ENCODE measurements at places on chromosomes 3 and 15.

GRCh38 chr3:119322835-119323722 lies 28.9 kb downstream of the ARHGAP31 start:
- DNase-seq = peak; percentile 96

GRCh38 chr3:14461748-14462324 lies 59.4 kb downstream of the SLC6A6 start:
- peak; percentile 38 for DNase-seq

GRCh38 chr3:129035360-129036221 lies 25.0 kb upstream of the GP9 start:
- no peak for DNase-seq

DNA sequence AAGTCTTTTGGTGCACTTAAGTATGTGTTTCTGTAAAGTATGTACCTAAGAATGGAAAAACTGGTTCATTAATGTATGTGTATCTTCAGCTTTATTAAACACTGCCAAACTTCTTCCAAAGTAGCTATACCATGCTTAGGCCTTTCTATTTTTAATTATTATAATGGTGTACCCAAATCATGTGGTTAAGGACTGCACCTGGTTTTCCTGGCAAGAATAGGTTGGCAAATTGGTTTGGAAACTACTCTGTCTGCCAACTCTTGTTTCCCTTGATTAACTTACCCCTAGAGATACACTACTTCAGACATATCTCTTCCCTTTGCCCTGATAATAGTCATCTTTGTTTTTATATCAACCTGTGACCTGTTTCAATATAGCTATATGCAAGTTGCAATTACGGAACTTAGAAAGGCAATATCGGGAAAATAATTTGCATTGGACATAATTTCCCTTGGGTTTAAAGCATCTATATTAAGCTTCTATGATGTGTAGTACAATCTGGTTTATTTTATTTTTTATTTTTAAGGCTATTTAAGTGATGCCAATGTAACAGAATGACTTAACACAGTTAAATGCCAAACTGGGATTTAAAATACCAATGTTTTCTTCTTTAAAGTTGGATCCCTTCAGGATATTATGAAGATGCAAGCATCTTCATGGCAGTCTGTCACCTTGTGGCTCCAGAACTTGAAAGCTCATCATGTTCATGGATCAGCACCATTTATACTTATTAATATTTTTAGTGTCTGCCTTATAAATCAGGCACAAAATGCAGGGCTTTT lies 40.6 kb upstream of the TMEM108 start:
- no peak for DNase-seq

DNA sequence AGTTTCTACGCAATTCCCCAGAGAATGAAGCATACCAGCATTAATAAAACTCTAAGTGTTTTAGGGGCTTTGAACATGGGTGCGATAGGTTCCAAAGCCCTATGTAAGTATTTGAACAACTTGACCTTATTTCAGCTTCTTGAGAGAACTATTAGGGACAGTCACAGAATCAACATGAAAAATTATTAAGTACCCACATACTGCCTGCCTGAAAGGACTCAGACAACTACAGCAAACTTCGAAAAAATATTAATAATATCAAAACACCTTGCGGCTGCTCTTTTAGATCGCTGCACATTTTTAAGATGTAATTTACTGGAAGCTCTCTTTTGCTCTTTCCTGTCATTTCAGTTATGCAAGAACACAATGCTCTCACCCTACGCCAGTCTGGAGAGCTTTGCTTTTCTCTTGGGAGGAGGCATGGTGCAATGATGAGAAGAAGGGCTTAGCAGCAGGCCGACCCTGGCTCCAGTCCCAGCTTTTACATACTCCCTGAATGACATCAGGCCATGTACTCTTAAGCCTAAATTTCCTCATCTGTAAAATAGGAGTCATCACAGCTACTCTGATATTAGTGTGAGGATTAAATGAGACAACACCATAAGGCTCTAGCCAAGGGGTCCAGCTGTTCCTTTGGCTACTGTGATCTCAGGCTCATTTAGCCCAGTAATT lies 640.7 kb downstream of the FHIT start:
- no peak for DNase-seq

GRCh38 chr3:56975567-56975966 lies 84.9 kb upstream of the SPATA12 start:
- no peak for DNase-seq

DNA sequence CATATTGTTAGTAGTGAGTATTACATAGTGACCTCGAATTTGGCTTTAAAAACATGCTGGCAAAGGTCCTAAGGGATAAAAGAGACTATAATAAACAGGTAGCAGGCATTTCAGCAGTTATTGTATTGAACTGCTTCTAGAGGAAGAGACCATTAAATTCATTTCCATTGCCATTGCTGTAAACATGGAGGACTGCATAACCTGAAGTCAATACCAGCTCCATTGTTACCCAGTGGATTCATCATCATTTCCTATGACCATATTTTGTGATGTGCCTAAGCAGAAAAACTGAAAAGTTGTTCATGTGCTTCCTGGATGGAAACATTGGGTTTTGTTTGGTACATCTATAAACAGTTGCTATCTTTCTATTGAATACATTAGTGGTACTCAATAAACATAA lies 482.5 kb upstream of the UBE2E2 start:
- no peak for DNase-seq

- no peak for DNase-seq
Measured at GRCh38 chr3:100877286-100877685, 115.9 kb downstream of the ABI3BP start.

DNA sequence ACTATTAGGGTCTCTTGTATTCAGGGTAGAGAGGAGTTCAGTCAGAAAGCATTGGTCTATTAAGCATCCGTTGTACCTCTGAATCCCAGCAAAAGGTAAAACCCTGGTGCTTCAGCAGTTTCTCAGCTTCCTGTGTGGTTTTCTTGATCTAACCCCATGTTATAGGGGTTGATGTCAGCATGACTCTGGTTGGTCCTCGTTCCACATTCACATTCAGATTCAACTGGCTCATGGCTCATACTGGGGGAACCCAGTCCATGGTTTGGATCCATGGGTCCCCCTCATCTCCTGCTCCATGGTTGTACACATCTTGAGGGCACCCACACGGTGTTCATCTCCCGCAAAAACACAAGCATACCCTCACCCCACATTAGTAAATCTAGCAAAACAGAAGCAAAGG lies 47.7 kb upstream of the C2CD4B start:
- no peak for DNase-seq

GRCh38 chr3:124859025-124859424 lies 28.1 kb downstream of the ITGB5 start:
- no peak for DNase-seq

GRCh38 chr15:93862791-93863190 lies 368.6 kb upstream of the MCTP2 start:
- DNase-seq = no peak

DNA sequence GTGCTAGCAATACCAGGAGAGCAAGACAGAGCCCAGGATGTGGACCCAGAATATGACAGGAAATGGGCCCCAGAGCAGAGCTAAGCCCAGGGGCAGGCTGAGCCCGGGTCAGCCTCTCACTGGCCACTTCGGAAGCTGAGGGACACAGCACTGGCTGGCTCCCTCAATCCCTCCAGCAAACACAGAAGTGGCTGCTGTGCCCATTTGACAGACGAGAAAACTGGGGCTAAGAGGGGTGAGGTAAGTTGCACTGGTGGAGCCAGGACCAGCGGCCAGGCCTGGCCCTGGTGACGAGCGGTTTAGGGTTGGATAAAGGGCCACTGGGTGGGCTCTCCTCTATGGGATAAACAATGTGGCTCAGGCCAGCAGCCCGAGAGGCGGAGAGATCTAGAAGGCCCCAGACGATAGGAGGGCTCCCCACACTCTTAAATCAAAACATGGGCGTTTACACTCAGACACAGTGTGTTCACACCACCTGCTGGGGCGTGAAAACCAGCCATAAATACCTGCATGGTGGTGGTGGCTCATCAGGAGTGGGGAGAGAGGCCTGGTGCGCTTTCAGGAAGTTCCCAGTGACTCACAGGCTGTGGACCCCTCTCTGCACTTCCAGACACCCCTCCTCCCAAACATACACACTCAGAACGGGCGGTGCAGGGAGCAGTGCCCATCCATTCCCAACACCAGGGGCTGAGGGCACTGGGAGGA lies 12.0 kb upstream of the LINGO1 start:
- no peak for DNase-seq

- peak; percentile 31 for DNase-seq
Measured at GRCh38 chr15:23565395-23566070, at the start of gene MKRN3. Gene MKRN3 (plus strand): TSS chr15:23565674. CDS start chr15:23565783, 109 bp downstream.

- no peak for DNase-seq
Measured at GRCh38 chr3:156642750-156643728, 31.4 kb upstream of the TIPARP start.

- no peak for DNase-seq
Measured at GRCh38 chr3:32743934-32744333, 58.9 kb downstream of the CNOT10 start.

GRCh38 chr3:63338351-63338750 lies 60.2 kb downstream of the SYNPR start:
- no peak for DNase-seq

GRCh38 chr15:95494971-95495541 lies 835.4 kb upstream of the NR2F2 start:
- DNase-seq = no peak

DNA sequence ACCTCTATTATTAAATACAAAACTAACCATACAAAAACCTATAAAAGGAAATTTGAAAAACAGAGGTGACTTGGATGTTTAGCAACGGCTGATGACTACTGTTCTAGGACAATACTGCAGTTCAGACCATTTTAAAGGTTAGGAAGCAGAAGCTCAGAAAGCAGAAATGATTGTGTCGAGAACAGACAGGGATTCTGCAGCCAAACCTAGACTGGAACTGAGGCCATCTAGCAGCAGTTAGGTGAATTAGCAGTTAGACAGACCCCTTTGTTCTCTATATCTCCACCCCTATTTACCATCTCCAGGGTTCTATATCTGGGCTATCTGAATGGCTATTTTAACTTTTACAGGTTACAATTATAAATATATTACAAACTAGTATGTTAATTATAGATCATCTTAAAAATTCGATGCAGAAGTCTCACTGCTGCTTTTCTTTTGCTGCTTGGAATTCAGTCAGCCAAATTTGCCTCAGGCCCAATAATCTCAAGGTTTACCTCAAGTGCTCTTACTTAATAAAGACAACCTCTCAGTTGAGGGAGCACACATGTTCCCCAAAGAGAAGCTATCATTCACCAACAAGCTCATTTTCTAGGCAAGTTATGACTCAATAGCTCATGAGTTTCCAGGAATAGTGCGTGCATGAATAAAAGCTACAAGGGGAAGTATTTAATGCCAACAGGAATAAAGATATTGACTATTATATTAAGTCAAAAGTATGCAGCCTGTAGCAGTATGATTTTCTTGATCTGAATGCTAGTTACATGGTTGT lies 9.3 kb upstream of the IL1RAP start:
- DNase-seq = no peak

DNA sequence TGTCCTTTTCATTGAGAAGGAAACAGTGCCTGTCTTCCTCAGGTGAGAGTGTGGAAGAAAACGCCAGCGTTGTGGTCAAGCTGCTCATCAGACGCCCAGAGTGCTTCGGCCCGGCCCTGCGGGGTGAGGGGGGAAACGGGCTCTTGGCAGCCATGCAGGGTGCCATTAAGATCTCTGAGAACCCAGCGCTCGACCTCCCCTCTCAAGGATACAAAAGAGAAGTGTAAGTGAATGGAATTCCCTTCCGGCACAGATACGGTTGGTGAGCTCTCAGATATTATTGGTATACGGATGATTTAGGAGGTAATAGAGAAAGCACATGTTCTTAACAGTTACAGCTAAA lies 245.7 kb upstream of the CHRM5 start:
- no peak for DNase-seq

GRCh38 chr3:50345586-50346234 lies at the start of gene ZMYND10:
Gene ZMYND10 (minus strand): TSS chr3:50345732. CDS start chr3:50345579, 153 bp downstream.
- peak; percentile 75 for DNase-seq

DNA sequence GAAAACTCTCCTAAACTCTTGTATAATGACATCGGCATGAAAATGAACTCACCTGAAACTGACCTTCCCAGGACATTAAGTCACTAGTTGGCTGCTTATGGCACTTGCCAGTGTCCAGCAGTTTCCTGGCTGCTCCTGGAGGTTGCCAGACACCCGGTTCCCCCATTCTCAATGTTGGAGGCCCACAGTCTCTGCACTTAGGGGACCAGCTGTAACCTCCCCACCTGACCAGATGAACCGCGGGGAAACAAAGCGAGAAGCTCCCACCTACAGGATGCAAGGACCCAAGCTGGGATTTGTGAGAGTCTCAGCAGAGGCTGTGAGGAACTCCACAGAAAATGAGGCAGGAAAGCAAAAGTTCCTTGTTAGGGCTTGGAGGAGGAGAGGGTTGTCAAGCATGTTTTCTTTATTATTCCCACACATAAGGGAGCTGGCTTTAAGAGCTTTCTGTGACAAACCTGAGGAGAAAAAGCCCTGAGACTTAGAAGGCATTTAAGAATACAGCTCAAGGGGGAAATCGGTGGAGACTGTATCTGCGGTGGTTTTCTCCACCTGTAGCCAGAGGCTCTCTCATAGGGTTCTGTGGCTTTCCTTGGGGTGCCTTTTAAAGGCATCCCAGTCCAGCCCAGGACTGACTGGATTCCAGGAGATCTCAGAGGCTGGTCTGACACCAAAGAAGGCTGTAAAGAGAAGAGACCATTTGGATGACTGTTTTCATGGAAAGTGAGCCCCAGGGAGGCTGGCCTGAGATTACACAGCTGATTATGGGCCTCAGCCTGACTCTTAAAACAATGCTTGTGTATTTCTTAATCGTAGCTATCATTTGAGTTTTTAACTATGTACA lies 4.6 kb downstream of the TPM1 start:
- no peak for DNase-seq

- DNase-seq = no peak
Measured at GRCh38 chr3:64490180-64490724, 197.5 kb downstream of the ADAMTS9 start.

- no peak for DNase-seq
Measured at GRCh38 chr15:69325456-69325971, 26.8 kb downstream of the PAQR5 start.

GRCh38 chr3:81910244-81910852 lies 148.9 kb upstream of the GBE1 start:
- DNase-seq = no peak

- DNase-seq = no peak
Measured at GRCh38 chr3:3800080-3800455, 837 bp downstream of the LRRN1 start.

DNA sequence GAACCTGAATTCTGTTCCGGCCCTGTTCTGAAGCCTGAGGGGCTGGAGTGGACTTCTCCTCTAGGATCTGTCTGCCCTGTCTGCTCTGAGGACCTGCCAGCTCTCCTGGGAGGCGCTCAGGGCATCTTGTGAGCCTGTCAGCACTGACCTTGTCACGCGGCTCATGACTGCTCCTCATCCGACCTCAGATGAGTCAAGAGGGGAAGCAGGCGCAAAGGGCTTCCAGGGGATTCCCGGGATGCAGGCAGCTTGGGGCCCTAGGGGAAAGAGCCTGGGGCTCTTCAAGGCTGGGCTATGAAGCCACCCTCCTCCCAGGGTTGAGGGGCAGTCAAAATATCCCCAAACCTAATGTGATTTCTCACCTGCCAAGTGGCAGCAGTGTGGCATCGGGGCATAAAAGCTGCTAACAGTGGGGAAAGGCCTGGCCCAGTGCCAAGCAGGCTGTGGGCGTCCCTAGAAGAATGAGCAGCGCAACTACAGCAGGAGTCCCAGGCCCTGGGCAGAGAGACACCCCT lies 27.6 kb upstream of the ANKDD1A start:
- DNase-seq = peak; percentile 82
